Esophagus mucosa (tissue), 1 donor: ENCODE measurements at places on chromosomes 7 and 10.

DNA sequence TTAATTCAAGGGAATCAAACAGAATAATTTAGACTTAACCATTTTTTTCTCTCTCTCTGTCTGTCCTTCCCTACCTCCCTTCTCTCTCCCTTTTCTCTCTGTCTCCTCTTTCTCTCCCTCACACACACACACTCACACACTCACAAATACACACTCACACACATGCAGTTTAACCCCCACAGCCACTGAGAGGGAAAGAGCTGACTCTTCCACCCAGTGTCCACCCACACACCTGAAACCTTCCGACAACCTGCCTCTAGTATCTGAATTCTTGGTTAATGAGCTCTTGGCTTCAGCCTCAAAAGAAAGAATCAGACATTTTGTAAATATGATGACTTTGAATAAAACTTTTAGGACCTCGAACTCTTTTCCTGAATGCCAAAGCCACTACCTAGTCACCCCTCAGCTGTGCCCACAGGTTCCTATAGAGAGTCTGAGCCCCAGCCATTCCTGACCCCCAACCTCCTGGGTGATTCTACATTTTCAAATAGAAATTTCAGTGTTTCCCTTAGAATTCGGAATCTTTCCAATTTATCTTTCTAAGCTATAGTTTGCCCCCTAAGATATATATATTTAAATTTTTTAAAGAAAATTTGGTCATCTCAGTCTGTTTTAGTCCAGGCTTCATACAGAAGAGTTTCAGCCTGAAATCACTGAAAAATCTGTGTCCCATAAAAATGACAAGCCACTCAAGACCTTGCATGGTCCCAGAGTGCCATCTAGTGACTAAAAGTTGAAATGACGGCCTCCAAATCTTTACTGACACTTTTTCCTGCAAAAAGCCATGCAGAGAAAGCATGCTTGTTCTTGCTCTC is 202.8 kb downstream of the IPMK start:
- ATAC-seq: no peak

GRCh38 chr7:16914771-16915170 is 33.0 kb upstream of the AGR3 start:
- ATAC-seq: no peak

GRCh38 chr10:42477170-42477569 is 161.2 kb downstream of the ZNF33B start:
- ATAC-seq: no peak

GRCh38 chr10:29734962-29735627 is 100.3 kb upstream of the SVIL start:
- ATAC-seq: peak; percentile 55

GRCh38 chr10:8950978-8951377 is 896.5 kb downstream of the GATA3 start:
- ATAC-seq: no peak

DNA sequence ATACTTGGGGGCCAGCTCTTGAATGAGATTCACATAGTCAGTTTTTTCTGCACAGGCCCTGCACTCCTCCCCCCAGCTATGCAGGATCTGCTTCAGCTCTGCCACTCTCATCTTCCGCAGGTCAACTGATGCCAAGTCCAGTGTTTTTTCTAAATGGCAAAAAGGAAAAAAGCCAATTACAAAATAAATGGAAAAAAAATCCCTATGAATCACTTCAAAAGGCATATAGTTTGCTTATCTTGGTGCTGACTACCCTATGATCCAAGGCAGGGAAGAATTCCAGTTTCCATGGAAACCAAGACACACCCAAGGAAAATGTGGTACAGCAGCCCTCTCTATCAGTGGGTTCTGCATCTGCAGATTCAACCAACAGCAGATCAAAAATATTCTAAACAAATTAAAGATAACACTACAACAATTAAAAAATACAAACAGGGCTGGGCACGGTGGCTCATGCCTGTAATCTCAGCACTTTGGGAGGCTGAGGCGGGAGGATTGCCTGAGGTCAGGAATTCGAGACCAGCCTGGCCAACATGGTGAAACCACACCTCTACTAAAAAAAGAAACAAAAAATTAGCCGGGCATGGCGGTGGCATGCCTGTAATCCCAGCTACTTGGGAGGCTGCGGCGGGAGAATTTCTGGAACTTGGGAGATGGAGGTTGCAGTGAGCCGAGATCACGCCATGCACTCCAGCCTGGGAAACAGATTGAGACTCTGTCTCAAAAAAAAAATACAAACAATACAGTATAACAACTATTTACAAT is 17.6 kb downstream of the CDNF start:
- ATAC-seq: no peak

DNA sequence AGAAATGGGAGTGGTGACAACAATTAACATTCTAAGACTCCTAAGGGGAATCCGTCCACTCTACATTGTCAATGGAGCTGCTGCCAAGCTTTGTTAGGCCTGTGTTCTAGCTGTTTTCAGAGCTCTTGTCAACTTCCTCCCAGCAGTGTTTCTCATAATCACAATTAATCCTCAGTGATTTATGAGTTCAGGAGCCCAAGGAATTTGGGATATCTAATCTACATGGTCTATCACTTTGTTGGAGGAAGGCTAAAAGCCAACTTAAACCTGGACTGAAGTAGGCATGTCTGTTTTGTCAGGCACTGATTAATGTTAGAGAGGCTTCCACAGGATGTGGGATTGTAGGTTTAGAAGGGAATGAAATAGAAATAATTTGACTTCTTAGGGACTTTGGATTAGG is 10.2 kb upstream of the OR2F2 start:
- ATAC-seq: no peak

GRCh38 chr7:90931986-90932916 is 332.0 kb upstream of the FZD1 start:
- no peak for ATAC-seq

DNA sequence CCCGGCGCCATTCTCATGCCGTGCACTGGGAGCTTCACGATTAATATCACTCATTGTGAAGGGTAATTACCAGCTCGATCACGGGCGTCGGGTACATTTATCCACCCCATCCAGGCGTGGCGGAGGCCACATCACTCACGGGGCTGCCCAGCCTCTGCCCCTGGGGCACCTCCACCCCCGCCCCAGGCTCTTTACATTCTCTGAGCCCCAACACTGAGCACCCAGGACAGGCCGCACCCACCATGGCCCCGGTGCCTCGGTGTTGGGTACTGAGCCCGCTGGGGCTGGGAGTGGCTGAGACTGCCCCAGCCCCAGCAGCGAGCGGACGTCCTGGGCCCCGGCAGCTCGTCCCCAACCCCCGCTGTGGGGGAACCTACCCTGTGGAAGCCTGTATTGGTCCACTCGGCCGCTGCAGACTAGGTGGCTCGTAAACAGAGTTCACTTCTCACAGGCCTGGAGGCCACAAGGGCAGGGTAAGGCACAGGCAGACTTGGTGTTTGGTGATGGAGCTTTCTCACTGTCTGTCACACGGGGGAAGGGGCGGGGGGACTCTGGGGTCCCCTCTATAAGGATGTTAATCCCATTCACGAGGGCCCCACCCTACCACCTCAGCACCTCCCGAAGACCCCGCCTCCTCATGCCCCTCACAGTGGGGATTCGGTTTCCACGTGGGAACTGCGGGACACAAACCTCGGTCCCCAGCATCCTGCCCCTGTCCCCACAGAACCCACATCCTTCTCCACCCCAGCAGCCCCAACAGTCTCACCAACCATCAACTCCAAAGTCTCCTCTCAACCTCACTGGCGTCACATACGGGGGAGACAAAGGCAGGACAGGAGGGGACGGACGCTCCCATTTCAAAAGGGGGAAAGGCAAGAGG is 184.1 kb downstream of the ELFN1 start:
- no peak for ATAC-seq

- ATAC-seq: no peak
Observed at GRCh38 chr7:118478931-118479330, 254.4 kb downstream of the ANKRD7 start.

DNA sequence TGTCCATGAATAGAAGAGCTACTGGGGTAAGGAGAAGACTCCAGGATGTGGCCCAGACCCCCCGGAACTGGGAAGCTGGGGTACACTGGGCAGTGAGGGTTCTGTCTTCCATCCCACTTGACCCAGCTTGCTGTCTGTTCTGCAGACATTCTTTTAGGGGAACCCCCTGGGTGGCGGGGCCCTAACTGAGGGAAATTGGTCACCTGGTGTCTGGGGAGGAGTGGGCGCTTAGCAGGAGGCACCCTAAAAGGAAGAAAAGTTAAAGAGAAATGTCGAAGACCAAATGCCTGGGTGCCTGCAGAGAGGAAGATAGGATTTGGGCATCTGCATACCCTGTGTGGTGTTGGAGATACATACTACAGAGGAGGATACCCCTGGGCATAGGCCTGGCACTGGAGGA is 1.0 kb downstream of the AP1S1 start:
- ATAC-seq: no peak

DNA sequence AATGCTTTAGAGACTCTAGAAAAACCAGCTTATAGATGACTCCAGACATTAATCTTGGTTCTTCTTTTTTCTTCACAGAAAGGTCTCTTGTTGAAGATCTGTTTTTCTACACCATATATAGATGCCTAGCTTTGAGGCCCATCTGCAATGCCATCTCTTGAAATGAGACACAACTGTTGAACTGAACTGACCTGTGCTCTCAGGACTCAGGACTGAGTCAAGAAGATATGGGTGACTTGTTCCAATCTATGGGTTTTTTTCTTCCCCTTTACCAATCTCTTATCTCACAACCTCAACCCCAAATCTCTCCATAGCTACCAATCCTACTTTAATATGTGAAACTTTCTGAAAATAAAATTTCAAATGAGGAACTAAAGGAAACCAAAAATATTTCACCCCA is 194.7 kb downstream of the SNX13 start:
- ATAC-seq: no peak

DNA sequence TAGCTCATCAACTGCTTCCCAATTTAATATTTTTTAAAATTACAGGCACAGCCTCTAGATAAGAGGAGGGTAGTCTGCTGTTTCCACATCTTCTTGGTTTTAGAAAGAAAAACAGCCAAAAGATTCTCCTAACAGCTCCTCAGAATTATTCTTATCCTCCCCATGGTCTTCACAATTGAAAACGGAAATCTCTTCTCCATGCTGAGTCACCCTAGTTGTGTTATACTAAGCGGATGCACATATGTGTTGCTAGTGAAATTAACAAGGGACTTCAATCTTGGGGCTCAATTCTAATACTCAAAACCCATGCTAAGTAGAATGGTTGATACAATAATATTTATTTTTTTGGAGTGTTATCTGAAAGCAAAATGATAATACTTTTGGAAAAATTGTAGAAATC is 71.9 kb upstream of the NPY start:
- no peak for ATAC-seq

DNA sequence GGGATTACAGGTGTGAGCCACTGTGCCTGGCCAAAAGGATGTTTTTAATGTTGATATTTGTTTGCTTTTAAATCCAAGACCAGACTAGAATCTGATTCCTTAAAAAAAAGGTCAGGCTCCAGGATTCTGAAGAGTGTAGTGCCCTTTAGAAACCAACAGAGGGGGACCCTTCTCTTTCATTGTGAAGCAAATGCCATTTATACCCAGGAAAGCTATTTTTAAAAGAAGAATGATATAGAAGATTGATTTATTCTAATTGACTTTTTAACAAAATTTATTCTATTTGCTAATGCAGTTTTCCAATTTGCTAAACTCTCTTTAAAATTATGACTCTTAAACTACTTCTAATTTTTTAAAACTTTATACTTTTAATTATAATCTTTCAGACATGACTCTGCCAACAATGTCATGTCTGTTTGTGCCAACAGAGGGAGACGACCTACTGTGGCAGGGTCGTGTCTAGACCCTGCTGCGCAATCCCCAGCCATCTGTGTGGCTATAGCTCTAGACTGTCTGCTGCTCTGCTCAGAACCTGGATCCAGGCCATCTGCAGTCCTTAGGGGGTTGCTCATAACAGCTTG is 201.0 kb upstream of the IMMP2L start:
- no peak for ATAC-seq

GRCh38 chr7:102193806-102194205 is 92.9 kb upstream of the SH2B2 start:
- ATAC-seq: no peak

DNA sequence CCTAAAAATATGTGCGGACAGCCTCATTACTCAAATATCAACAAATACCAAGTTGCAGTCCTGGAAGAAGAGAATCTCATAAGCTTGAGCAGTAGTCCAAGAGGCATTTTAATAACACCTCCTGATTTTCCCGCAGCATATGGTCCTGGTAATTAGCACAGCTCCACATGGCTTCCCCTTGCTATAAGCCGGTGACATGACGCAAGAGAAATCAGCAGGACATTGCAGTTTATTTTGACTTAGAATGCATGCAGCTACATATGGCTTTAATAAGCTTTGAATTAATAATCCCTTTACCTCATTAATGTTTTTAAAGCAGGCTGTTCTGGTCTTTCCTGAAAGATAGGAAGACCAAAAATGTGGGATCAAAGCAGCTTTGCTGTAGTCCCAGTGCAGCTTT is 137.6 kb downstream of the RAMP3 start:
- ATAC-seq: no peak

DNA sequence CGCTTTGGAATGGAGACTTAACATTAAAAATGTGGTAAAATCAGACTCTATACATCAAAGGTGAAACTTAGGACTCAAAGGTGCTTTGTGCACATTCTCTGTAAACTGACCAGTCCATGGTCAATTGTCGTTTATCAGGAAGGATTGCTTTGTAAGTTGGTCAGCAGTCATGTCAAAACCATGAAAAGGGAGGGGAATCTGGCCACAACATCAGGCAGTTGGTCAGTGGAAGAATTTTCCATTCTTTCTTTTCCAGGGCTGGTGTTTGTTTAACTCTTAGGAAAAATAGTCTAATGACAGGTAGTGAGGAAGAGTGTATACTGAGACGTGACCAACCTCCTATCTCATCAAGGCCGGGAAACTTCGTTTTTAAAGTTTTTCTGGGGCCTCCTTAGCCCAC is 226.5 kb downstream of the ADK start:
- no peak for ATAC-seq

DNA sequence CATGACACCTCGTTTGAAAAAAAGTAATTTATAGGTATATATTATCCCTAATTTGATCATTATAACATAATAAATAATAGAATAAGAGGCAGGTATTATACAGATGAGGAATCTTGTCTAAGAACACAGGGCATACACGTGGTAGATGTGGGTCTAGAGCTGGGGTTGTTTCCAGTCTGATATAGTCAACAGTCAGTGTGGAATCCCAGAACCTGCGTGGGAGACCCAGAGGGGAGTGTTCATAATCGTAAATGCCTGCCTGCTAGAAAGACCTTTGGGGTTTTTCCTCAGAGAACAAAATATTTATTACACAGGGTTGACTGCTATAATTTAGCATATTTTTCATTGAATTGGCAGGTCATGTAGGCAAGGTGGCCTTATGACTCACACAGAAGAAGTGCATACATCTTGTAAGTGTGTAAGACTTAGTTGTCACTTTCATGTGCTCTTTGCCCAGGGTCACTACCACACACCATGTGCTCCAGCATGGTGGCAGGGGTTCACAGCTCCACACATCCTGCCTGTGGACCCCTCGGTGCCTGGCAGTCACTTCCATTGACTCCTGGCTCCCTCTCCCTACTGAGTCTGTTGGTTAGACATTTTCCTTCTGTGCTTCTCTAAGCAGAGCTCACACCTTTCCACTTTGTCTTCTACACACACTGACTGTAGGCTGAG is 94.9 kb upstream of the IKZF1 start:
- no peak for ATAC-seq
